Globus pallidus (tissue), 1 donor: ENCODE measurements at places on chromosomes 5 and 9.

DNA sequence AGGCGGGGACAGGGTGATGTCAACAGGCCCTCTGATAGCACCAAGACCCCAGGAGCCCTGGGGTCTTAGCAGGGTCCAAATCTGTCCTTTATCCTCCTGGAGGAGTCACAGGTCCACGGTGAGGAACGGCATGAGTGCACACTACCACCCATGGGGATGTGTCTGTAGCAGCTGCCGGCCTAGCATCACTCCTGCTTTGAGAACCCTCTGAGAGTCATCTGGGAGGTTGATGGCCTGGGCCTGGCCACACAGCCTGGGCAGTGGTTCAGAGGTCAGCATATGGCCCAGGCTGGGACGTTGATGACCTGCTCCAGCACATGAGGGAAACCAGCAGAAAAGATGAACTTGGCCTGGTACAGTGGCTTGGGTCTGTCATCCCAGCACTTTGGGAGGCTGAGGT lies 1.8 kb upstream of the GFPT2 start:
- DNase-seq: no peak

- DNase-seq: no peak
Observed at GRCh38 chr5:22053195-22053594, 799.9 kb downstream of the CDH12 start.

GRCh38 chr5:103245761-103246160 lies 12.8 kb upstream of the MACIR start:
- DNase-seq: no peak

DNA sequence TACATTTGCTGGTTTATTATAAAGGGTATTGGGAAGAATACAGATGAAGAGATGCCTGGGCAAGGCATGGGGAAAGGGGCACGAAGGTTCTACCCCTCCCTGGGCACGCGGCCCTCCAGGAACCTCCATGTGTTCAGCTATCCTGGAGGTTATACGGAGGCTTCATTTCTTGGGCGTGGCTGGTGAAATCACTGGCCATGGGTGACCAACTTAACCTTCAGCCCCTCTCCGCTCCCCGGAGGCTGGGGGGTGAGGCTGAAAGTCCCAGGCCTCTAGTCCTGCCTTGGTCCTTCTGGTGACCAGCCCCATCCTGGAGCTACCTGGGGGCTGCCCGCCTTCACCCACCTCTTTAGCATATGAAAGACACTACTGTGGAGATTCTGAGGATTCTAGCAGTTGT lies 17.0 kb upstream of the RNF130 start:
- DNase-seq: no peak

- DNase-seq: no peak
Observed at GRCh38 chr5:421287-421880, 21.6 kb upstream of the EXOC3 start.

DNA sequence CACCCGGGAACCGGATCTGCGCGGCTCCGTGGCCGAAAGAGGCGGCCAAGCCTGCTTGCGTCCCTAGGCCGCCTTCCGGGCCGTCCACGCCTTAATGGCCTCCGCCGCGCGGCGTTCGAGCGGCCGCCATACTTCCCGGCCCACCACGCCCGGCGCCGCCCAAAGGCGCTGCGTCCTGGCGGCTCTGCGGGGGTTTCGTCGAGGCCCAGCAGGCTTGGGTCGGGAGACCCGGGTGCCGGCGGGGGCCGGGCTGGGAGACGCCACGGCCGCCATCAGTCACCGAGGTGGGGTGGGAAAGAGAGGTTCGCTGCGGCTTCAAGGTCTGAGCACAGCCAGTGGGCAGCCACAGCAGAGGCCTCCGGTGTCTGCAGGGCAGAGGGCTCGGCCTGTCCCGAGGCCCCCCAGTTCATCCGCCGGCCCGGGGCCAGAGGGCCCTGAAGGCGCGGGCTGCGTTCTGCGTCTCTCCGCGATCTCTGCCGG lies 545.8 kb upstream of the CDH10 start:
- no peak for DNase-seq

DNA sequence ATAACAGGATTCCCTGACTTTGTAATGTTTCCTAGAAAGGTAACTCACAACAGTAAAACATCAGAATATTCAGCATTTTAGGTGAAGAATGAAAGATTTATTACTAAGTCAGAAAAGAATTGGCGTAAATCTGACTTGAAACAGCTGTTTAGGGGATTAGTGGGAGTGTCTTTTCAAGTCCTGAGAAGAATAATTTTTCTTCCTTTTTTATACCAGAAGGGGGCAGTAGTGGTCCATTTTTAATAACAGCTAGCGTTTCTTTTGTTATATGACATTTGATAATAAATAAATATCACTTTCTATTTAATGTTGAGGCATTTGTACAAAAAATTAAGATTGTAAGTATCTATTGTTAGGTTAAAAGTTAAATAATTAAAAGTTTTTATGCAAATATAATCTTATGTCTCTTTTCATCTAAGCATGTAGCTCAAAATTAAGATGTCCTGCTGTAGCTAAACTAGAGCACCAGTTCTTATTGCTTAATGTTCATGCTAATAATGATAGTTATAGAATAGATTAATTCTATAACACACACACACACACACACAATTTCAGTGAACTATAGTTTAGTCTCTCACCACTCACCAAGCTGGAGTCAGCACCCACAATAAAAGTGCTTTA lies 258.7 kb upstream of the ARRDC3 start:
- peak; percentile 33 for DNase-seq

- DNase-seq: no peak
Observed at GRCh38 chr9:127755061-127756060, 20.3 kb upstream of the TOR2A start.

DNA sequence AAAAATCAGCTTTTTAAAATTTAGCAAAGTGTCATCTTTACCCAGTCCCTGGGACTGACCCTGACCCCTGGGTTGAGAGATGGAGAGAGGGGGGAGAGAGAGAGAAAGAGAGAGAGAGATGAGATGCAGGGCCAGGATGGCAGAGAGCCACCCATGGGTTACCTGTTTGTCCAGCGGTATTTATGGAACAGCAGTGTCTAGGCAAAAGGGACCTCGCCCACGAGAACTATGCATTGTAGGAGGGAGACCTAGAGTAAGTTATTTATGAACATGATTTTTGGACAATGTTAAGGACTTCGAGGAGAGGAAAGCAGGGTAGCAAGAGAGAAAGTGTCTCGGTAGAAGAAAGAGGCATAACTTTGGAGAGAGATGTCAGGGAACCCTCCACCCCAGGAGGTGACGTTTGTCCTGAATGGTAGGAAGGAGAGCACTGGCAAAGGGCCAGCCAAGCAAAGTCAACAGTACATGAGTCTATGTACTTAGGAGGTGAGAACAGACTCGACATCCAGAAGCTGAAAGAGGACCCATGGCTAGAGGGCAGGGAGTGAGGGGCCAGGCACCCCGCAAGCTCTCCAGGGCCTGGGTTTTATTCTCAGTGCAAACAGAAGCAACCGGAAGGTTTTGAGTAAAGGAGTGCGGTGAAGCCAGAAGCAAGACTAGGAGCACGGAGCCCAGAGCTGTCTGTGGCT lies 30.5 kb upstream of the MSX2 start:
- no peak for DNase-seq

DNA sequence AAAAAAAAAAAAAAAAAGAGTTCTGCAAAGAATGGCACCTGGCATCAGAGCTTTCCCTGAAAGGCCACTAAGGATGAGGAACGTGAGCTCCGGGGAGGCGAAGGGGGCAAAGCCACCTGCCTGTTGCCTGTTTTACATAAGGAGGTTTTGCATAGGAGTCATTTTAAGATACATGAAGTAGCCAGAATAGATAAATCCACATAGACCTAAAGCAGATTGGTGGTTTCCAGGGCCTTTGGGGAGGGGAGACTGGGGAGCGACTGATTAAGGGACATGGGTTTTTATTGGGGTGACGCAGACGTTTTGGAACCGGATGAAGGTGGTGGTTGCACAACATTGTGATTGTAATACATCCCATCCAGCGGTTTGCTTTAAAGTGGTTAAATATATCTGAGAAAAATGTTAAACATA lies 7.1 kb downstream of the NEK6 start:
- no peak for DNase-seq

DNA sequence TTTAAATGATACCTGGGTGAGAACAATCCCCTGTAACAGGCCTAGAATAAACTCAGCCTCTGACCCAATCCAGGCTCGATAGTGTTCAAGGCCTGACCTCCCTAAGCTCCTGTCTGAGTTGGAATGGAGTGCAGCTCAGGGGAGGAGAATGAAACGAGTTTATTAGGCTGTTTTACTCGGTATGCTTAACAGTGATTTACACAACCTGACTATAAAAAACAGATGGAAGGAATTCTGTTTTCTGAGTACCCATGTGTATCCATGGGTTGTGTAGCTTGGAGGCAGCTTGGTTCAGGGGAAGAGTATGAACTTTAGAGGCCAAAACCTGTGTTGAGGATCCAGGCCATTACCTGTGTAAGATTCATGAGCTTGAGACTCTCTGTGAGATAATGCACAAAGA lies 67.8 kb downstream of the PCSK5 start:
- no peak for DNase-seq

DNA sequence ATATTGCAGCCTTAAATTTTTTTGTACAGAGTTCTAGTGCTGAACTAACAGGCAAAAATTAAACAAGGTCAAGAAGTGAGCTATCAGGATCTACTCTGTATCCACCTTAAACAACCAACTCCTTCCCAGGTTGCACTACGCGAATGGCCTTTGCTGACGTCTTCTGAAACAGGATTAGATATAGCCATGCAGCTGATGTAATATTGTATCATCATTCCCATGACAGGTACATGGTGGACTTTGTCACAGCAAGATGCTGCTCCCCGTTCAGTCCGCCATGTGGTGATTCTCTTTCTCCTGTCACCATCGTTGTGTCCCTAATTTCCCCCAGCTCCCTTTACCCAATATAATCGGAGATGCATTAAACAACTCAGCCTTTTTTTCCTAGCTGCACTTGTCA lies 328.9 kb downstream of the DEPDC1B start:
- no peak for DNase-seq

- peak; percentile 71 for DNase-seq
Observed at GRCh38 chr9:70412832-70413463, 1.5 kb downstream of the KLF9 start.

GRCh38 chr9:129574911-129575585 lies 45.9 kb downstream of the C9orf50 start:
- DNase-seq: no peak

- no peak for DNase-seq
Observed at GRCh38 chr5:135632798-135633197, 54.0 kb upstream of the CXCL14 start.

GRCh38 chr9:16735001-16735400 lies 135.5 kb downstream of the BNC2 start:
- no peak for DNase-seq

- DNase-seq: no peak
Observed at GRCh38 chr5:38443390-38443789, 113.1 kb downstream of the LIFR start.

DNA sequence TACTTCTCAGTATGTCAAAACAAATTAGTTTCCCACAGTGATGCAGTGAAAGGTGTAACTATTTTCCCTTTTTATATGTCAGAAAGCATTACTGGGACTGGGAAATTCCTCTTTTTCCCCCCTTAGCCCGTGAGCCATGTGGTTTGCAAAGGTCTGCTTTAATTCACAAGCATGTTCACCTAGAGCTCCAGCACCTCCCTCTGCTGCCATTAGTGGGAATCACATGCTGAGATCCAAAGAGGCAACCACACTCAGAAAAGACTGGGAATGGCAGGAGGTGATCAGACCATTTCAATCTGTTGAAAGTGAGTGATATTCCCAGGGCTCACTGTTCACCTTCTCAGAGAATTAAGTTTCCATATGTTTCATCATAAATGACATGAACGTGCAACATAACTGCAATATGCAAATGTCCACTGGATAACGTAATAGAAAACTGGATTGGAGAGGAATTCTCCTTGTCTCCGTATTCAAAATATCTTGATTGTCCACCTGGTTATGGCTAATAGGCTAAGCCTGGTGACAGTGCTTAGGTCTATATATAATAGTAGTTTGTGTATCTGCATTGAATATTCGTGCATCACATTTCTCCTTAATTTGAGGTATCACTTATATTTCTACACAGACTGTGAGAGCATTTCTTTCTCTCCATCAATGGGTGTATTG lies 703.5 kb upstream of the WWC1 start:
- no peak for DNase-seq

DNA sequence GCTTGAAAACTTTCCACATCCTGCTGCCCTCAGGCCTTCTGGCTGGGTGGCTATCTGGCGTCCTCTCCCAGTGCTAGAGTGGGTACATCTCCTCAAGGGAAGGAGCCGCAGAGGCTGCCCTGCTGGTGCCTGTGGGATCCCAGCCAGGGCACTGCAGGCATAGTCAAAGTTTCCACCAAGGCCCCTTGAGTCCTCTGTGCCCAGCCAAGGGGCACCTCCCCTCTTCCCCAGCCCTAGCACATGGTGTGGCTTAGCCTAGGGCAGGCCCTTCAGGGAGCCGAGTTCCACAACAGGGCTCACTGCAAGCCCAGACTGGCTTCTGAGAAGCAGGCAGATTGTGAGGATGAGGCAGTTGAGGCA lies 103.2 kb downstream of the RGS3 start:
- no peak for DNase-seq

DNA sequence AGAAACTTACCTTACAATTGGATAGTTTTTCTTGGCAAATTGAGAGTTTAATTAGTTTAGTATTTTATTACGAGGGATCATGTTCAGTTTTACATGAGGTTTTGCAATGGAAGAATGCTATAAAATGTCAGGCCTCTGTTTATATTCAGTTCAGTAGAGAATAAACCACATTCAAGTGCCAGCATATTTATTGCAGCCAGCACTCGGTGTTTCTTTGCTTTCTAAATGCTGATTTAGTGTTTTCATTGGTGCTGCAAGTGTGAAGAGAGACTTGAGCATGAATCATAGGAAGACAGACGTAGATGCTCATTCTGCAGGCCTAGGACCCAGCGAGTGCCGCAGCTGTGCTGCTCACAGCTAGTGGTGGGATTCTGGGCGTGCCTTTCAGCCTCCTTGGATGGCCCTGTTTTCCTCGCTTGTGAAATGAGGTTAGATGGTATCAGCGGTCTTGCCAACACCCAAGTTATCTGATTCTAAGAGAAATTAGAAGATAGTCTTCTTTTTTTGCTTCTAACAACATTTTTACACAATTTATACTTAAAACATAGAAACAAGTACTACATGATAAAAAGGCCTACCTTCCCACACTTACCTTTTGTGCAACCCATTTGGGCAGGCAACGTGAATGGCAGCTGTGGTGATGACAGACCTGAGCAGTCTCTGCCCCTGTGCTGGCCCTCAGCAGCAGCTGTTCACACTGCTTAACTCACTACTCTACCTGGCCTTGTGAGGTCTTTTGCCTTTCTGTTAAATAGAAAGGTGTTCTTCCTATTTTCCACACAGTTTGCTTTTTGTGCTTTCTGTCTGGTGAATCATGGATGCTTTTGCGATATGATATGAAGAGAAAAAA lies 26.8 kb upstream of the TNFAIP8 start:
- DNase-seq: no peak

DNA sequence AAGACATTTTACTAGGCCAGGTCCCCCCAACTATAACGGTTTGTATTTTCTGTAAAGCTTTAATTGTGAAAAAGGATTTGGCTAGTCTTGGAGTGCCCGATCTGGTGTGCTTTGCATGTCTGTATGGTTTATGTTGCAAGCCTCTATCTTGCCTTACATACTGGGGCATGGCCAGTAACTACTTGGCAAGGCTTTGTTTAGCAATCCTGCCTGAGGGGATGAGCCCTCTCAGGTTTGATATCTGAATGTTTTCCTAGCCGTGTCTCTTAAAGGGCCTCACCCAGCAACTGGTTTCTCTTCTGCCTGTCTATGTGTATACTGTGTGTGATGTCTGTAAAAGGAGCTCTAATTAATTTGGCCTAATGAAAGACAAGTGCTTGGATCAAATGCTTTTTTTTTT lies 61.3 kb upstream of the SPINK5 start:
- DNase-seq: no peak
